Psoas muscle (tissue), 8 donors: ENCODE measurements at places on chromosomes 7 and 10.

DNA sequence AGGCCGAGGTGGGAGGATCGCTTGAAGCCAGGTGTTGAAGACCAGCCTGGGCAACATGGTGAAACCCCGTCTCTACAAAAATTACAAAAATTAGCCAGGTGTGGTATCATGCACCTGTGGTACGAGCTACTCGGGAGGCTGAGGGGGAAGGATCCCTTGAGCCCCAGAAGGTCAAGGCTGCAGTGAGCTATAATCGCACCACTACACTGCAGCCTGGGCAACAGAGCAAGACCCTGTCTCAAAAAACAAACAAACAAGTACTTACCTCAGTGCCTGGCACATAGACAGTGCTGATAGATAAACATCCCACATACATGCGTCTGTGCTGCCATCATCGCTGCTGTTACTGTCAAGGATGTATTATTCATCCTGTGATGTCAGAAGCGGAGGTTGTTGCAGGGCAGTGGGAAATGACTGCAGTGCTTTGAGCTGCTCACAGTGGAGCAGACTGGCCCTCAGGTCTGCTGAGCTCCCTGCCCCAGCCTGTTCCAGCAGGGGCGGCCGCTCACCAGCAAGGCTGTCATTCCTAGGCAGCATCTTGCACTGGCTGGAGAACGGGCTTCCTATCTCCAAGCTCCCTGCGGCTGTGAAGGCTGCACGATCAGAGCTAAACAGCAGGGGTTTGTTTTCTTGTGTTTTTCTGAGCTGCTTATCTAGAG lies 18.6 kb downstream of the FOXK1 start:
- DNase-seq, result no peak

GRCh38 chr10:114181971-114182370 lies 2.8 kb downstream of the TDRD1 start:
- peak; percentile 61 for DNase-seq

- peak; percentile 19 for DNase-seq
Measured at GRCh38 chr10:98608411-98608810, 161.7 kb upstream of the HPS1 start.

GRCh38 chr7:36884351-36884750 lies 160.1 kb upstream of the AOAH start:
- no peak for DNase-seq

GRCh38 chr10:66803174-66803573 lies 122.7 kb upstream of the LRRTM3 start:
- no peak for DNase-seq

DNA sequence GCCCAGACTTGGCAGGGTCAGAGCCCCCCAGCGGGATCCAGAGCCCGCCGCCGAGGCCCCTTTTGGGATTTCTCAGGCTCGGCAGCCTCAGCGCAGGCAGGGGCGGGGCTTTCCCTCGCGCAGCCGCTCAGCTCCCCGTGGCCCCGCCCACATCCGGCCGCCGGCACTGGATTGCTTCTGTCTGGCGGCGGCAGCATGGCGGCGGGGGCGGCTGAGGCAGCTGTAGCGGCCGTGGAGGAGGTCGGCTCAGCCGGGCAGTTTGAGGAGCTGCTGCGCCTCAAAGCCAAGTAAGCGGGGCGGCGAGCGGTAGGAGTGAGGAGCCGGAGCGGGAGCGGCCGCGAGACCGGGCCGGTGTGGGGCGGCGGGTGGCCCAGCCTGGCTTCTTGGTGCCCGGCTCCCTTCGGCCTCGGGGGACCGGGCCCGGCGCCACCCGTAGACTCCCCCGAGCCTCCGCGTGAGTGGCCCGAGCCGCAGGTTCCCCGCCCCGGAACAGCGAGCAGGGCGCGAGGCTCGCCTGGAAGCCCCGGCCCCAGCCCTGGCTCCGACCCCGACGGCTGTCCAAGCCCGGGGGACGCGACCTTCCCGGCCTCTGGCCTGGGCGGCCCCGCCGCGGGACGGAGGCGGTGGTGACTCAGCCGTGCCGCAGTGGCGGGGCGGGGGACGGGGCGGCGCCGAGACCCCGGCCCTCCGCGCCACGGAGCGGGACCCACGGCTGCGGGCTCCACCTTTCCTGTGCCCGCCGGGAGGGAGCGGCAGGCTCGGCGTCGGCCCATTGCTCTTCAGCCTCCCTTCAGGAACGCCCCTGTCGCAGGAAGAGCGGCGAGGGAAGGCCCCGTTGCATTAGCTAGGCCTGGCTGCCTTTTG lies at the start of gene GLRX3:
TSS of gene GLRX3 (plus strand) at position 166 of the 864 bp plus-strand sequence. CDS start at position 196, 30 bp downstream.
- DNase-seq, result peak; percentile 93
